ENCODE measurements at places on chromosomes 4 and X.

- no peak for DNase-seq
Measured at GRCh38 chr4:47287735-47288134, 175.8 kb downstream of the COMMD8 start.

DNA sequence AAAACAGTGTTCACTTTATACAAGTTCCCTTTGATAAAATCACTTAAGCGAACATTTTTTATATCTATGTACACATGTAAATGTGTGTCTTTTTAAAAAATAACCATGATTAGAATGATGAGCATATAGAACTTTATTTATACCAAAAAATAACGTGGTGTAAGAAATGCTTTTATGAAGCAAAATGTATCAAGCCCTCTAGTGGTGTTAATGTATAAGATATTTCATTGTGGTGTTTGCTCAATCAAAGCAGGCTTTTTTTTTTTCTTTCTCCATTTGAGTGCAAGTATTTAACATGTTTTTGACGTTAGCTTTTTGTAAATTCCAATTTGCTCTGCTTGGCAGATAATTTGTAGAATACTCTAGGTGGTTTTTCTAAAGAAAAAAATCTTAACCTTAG, 2092.4 kb upstream of the TENM3 start:
- DNase-seq, result peak; percentile 36

- no peak for DNase-seq
Measured at GRCh38 chrX:50941638-50942037, 31.1 kb downstream of the BMP15 start.

GRCh38 chr4:147714575-147715401, 17.1 kb upstream of the ARHGAP10 start:
- no peak for DNase-seq

DNA sequence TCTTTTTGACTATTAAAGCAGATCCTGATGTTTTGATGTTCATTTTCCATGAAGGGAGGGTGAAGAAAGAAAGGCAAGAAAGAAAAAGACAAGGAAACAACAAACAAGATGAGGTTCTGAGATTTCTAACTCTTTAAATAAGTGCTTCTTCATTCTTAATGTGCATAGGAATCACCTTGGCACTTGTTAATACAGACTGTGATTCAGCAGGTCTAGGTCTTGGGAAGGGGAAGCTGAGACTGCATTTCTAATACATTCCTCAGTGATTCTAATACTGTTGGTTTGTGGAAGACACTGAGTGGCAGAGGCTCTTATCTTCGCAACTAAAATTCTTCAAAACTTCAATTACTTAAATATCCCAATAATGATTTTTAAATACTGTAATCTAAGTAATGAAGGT, 95.2 kb upstream of the NAP1L5 start:
- DNase-seq, result no peak

GRCh38 chr4:125004676-125005075, 292.1 kb upstream of the ANKRD50 start:
- no peak for DNase-seq

DNA sequence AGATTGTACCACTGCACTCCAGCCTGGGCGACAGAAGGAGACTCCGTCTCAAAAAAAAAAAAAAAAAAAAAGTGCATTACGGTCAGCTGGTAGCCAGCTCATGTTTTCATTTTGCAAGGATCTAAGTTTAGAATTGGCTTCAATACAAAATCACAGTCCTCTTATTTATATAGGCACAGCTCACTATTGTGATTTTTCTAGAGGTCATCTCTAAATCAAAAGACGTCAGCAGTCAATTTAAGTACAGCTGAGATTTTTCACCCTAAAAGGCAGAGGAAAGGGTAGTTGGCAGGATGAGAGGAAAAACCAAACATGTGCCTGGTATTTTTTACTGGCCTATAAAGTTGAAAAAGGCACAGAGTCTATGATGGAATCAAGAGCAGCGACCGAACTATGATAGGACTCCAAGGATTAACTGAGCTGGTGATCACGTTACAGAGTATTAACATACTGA, 30.8 kb downstream of the ASB5 start:
- no peak for DNase-seq

GRCh38 chrX:13692771-13693231, 3.9 kb downstream of the RAB9A start:
- DNase-seq, result no peak

DNA sequence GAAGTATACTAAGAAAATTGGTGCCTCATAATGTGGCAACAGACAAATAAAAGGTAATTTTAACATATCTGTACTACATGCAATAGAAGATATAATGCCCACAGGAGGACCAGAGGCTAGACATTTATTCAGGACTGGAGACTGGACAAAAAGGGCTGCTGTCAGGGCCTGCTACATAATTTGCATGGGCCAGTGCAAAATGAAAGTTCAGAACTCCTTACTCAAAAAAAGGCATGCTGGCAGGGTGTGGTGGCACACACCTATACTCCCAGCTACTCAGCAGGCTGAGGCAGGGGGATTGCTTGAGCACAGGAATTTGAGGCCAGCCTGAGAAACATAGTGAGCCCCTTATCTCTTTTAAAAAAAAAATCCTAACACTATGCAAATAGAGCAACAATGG, 12.4 kb upstream of the MAOA start:
- no peak for DNase-seq
